NCI-H226 (cell line): ENCODE measurements at places on chromosomes 2 and 18.
A peak's percentile ranks its signal among the peaks of the same experiment; 100 is the strongest.

DNA sequence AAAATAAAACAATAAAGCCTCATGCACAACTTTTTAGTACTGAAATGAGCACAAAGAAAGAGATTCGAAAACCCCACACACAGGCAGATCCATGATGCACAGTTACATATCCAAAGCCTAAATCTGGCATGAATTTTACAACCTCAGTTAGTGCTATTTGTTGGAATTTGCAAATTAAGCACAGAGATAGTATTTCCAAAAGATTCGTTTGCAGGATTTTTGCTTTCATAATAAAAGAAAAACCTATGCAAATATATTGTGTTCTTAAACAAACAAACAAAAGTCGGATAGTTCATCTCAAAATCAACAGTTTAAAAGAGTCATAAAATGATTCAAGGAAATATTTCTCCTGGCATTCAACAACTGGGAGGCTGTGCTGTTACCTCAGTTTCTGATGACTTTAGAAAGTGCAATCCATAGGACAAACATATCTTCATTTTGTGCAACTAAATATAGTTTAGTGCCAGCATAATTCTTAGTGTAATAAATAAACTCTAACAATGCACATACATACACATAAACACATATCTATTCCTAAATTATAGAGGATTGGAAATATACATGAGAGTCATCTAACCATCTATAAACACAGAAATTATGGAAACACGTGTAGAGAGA is 10.8 kb downstream of the PAX3 start:
- no peak for DNase-seq

GRCh38 chr18:70397259-70397925 is 108.5 kb downstream of the SOCS6 start:
- no peak for DNase-seq

DNA sequence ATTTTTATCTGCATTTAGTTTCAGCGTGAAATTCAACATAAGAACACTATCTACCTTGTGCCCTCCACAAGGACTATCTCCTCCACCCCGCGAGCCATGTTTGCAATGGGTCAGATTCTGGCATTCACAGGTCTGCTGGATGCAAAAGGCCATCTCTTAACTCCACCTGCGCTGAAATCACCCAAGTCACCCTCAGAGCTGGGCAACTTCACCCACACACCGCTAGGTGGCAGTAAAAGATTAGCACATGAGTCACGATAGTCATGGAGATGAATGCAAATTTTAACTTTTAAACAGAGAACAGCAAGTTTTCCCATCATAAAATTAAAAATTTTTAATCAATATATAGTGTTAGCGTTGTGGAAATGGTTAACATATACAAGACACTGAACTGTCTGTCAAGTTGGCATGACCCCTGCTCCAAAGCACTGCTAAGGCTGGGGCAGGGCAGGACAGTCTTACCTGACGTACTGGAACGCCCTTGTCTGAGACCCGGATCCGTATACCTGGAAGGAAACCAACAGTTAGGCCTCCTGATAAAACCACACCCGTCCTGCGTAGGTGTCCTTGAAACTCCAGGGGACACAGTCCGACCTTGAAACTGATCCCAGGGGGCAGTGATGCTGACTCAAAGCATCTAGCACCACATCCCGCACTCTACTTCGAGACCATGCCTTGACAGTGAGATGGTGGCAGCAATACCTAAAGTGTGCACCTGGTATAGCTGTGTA is 89.6 kb downstream of the UXS1 start:
- DNase-seq, result peak; percentile 32

DNA sequence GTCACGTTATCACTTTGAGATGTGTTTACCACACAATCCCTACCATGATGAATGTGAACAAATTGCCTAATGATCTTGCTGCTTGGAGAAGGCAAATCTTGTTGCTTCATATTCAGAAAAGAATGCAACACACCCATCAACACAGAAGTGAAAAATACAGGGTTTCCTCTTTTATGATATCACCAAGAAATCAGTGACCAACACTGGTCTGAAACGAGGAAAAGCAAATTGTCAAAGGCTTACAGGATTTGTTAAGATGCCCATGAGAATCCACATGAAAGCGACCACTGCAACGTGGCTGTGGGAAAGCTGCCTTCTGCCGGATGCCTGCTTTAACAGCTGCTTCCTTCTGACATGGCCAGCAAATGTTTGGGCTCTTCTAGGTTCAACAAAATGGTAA is 397.6 kb upstream of the LRATD1 start:
- DNase-seq, result no peak

DNA sequence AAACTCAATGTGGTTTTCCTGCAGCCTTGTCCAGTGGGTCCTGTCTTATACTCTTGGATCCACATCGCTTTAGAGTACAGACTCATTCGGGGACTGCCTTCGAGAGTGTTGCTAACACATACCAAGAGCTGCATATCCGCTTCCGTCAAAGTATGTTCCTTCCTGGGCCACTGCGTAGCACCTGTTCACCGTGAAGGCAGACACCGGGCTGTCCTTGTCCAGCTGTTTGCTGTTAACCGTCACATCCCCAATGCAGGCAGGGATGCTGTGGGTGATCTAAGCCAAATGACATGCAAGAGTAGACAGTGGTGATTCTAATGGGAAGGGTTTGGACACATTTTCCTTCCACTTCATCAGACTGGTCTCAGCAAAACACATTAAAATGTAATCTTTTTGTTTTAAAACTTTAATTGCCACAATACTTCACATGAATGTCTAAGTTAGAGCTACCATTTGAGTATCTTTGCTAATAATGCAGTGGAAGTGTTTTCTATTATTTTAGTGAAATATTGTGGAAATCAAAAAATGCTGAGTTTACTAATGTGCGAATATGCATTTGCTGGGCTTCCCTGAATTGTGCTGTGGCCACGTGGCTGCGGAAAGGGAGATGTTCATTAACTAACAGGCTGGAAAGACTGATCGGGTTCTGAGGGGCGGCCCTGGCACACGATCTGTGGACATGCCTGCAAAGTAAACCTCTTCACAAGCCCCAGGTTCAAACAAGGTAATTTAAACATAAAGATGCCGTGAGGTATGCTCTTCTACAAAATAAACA is 169.1 kb downstream of the LAMA1 start:
- DNase-seq, result no peak

DNA sequence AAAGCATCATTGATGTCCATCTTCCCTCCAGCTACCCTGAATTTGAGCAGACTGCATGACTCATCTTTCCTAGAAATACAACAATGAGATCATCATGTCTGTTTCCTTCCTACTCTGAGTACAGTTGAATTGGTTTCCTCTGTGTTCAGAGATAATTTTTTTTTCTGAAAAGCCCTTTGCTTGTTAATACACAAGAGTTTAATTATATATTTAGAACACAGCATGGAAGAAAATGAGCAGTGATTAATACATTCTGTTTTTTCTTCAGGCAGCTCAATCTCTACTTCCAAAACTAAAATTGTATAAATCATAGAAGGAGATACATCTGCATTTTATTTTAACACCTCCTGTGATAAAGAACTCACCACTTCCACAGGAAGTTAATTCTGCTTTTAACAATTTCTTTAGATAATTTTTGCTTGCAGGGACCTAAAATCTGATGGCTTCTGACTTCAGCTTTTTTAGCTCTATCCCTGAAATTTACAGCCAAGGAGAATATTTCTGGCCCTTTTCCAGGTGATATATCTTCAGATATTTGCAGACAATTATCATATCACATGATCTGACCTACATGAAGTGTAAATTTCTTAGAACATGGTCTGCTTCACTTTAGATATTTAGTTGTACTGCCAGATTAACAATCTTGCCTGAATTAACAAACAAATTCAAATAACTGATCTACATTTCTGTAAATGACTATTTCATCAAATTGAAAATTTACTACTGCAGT is 249.0 kb downstream of the TRIB2 start:
- DNase-seq, result peak; percentile 60

GRCh38 chr2:4873364-4873763 is 818.8 kb upstream of the SOX11 start:
- DNase-seq, result no peak
